ENCODE measurements at places on chromosomes 3 and 15.

GRCh38 chr3:136653628-136654027, 98.5 kb downstream of the STAG1 start:
- DNase-seq = no peak

DNA sequence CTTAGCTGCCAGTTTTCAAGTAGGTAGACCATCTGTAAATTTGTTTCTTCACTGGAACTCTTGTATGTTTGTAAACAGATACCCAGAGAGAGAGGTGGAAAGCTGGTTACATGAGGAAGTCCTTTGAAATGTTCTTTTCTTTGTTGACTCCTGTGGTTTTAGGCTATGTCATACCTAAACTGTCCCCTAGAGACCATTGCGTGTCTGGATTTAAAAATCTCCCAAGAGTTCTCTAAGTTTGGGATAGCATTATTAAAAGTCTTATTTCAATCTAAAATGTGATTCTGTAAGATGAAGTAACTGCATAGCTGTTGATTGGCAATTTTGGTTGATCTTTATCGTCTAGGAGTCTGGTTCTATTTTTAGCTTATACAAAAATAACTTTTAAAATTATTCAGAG, 127.2 kb downstream of the GHSR start:
- peak; percentile 36 for DNase-seq

DNA sequence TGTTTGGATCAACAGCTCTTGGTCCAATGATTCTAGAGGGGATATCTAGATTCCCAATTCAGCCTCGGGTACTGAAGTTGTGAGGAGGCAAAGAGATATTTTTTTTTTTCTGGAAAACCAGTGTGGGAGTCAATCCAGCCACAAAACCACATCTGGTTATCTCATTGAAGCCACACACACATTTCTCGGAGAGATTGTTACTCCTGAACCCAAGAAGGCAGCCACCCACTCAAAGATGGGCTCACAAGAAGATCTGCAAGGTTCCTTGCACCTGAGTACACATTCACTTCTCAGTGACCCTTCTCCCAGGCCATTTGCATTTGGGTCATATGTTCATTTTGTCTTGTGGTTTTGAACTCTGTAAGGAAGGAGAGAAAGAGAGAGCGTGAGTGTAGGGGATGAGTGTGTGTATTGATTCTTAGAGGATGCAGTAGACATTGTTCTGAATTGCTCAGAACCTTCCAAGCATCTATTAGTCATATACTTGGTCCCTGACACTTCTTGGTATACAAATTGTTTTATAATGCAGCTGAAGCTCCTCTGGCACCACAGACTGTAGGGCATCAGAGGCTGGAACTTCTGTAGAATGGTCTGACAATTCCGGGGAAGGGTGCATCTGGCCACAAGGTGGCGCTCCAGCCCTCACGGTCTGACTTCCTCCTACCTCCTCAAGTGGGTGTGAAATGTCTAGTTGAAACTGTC, 39.3 kb upstream of the TRA2B start:
- DNase-seq = peak; percentile 63

- DNase-seq = no peak
These were observed 43.2 kb upstream of the SPPL2A start for GRCh38 chr15:50808728-50809127.

DNA sequence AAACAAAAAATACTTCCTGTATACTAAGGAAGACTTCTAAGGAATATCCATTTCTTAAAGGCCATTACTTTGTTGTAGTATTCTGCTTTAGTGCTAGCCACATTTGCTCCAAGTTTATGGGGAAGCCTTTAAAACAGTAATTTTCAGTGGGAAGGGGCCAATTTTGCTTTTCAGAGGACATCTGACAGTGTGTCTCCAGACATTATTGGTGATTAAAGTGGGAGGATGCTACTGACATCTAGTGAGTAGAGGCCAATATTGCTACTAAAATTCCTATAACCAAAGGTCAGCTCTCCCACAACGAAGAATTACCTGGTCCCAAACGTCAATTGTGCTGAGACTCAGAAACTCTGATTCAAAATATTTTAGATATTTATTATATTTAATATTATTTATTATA, 24.8 kb downstream of the SLC28A2 start:
- DNase-seq = peak; percentile 52

DNA sequence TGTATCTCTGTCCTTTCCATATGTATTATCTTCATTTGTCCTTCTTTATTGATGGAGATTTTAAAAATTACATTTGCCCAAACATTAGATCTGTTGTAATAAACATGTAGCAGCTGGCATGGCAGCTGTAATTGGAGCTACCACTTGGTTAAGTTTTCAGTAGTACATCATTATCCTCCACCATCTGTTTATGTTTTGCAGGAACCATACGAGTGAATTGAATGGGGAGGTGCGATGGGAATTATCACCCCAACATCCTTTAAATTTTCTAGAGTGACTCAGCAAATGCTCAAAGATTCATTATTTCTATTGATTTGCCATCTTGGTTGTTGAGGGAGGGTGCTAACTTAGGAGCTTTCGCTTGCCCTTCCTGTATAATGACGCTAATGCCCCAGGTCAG, 32.6 kb upstream of the NOX5 start:
- DNase-seq = no peak

- DNase-seq = no peak
These were observed 1.0 kb upstream of the LAMP3 start for GRCh38 chr3:183163563-183163962.

DNA sequence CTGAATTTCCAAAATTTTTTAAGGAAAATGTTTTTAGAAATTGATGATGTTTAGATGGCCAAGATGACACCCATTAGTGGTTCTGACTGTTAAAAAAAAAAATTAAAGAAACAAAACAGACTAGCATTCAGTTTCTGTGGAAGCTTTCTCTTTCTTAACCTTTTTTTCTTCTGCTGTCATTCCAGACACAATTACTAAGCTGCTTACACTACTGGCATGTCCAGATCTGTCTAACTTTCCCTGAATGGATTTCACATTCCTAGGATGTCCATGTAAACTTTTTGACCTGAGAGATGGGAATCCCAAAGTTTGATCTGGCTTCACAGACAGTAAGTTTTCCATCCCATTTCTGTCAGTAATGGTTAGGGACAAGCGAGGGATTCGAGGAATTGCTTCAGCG, 10.3 kb upstream of the MTMR10 start:
- no peak for DNase-seq

DNA sequence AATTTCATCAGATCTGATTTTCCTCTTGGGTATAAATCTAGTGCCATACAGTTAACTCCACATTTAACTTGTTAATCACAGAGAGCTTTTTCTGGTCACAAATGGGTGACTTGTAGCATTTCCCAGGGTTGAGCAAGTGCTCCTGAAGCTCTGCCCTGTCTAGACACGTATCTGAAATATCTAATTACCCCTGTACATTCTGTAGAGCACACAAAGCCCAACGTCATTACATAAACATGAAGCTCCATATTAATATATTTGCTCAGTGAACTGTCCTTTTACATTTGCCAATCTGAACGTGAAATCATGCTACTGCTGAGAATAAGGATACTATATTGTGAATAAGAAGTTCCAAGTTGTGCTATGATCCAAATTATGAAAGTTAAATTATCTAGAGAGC, 49.0 kb downstream of the THBS1 start:
- no peak for DNase-seq

GRCh38 chr15:25671132-25671531, 192.0 kb downstream of the ATP10A start:
- no peak for DNase-seq

- DNase-seq = peak; percentile 69
These were observed 543.7 kb downstream of the FHIT start for GRCh38 chr3:60707452-60708020.

DNA sequence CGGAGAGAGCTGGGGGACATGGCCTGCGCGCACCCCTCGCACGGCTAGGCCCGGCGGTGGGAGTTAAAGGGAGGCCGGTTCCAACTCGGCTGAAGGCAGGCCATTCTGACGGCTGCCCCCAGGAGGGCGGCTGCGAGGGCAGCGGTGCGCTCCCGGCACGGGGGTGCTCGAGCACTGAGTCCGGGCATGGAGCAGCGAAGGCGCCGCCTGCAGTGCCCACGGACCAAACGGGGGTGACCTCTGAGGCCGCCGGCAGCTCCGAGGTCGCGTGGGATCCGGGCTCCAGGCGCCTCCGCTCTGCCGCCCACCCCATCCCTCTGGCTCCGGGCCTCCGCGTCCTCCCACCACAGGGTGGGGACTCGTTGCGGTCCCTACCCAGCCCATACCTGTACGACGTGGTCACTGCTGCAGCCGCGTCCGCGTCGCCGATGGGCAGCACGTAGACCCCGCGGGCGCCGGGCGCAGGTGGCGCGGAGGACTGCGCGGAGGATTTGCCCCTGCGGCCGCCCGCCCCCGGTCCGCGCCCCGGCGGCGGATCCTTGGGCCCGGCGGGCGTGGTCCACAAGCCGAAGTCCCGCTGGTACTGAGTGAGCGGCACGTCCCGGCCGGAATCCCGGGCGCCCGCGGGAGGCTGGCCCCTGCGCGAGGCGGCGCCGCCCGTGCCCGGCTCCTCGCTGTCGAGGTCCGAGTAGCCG, 469 bp downstream of the MAP6D1 start:
- DNase-seq = no peak

DNA sequence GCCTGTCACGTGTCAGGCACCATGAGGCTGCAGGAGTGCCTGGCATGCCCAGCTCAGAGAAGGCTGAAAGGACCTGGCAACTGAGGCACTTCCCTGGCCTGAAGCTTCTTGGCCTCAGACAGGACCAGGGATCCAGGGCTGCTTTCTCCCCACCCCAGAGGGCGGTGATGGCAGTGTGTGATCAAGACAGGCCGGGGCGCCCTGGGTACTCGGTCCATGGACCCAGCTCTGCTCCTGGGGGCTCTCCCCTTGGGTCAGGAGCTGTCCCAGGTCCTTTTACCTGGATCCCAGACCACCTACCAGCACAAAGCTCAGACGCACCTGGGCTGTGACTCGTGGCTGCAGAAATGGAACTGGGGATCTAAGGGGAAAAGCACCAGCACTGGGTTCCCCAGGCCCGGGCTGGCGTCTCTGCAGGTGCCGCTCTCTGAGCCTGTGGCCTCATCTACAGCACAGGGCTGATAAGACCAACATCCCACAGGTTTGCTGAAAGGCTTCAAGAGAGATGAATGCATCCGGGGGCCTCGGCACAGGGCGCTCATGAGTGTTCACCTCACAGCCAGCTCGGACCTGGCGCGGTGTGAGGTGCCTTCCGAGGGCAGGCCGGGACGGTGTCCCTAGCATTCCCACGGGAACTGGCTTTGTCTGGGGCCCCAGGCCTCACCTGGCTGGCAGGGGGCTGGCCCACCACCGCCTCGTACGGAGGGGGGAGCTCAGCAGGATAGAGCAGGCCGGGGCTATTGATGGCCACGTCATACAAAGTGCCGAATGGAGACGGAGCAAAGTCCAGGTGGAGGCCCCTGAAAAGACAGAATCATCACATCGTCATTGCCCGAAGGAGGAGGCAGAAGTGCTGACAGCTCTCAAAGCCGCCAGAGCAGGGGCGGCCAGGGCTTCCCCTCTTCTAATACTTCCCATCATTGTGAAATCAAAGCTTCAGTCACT, 133.6 kb downstream of the NSMCE3 start:
- no peak for DNase-seq

DNA sequence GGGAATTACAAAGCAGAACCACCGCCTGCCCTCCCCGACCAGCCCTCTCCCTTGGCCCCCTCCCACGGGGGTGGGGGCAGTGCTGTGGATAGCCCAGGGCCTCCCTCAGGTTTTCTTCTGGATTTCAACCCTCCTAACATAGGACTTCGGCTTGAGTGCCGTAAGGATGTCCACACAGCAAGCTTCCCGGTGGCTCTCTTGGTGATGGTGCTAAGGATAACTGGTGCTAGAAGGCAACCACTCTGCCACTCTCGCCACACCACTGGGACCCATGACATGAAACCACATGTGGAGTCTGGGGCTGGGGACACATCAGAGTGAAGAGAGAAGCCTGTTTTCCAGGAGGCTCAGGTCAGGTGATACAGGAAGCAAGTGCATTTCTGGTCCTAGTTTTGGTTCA, 35.4 kb downstream of the SCN5A start:
- DNase-seq = no peak

GRCh38 chr15:83200162-83200561, 7.5 kb downstream of the HDGFL3 start:
- peak; percentile 48 for DNase-seq

GRCh38 chr3:149658744-149659497, 1.1 kb upstream of the WWTR1 start:
- peak; percentile 82 for DNase-seq

DNA sequence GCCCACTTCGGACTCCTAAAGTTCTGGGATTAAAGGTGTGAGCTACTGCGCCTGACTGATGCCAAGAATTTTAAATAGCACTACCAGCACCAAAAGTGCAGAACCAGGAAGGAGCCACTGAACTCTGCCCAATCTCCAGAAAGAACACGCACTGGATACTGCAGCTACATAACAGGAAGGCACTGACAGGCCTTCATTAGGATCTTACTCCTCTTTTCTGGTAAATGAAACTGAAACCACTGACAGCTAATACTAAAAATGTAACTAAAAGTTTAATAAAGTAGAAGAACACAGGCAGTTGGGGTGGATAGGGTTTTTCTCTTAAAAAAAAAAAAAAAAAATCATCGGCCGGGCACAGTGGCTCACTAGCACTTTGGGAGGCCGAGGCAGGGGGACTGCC, 74.1 kb upstream of the CHRM5 start:
- DNase-seq = no peak

GRCh38 chr3:50255251-50255615, 13.7 kb upstream of the SEMA3B start:
- DNase-seq = no peak

DNA sequence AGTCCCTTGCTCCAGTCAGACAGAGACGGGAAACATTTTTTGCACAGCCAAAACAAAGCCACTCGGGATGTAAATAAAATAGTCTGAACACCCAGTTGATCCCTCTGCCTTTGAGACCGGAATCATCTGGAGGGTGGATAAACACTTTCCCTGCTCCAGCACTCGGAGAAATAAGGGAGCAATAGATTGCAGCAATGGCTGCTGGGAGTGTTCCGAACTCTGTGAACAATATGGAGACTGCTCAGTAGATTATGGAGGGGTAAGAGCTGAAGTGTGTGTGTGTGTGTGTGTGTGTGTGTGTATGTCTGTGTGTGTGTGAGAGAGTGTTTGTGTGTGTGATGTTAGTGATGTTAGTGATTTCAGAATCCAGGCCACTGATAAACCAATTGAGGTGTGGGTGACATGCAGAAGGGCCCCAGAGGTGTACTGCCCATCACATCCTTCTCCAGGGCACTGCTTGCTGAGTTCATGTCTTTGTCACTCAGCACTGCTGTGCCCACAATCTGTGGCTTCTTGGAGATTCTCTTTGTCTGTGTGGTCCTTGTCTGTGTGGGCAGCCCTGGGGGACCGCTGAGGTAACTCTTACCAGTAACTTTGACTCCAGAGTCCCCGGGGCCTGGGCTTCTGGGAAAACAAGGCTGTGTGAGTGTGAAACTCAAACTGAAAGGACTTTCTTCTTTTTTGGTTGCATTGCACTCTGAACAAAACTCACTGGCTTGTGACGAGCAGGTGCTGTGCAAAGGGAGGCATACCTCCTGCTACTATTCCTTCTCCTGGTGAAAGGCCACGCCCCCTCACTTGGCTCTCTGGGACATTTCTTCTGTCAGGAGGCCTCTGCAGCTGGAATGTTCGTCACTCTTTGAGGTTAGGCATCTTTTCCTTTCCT, 23.0 kb downstream of the CRYGS start:
- DNase-seq = no peak

- DNase-seq = peak; percentile 54
These were observed 66.2 kb upstream of the CORO2B start for GRCh38 chr15:68512598-68512997.

GRCh38 chr3:130851277-130851676, 42.6 kb upstream of the ATP2C1 start:
- no peak for DNase-seq
